Mammary microvascular endothelial cell (primary cell): ENCODE measurements at places on chromosomes 4 and X. TPM values are rescaled to one million over a fixed set of nuclear protein-coding genes. Genes with fewer than 3 reads are reported as not detected.

Gene NALF2
- 0.05 and 0.13 TPM in 2 replicates for total RNA-seq

Gene AFM
- not detected in 2 replicates for total RNA-seq

Gene CXCL13
- total RNA-seq = not detected in 2 replicates

Gene CENPVL2
- total RNA-seq = not detected in 2 replicates

Gene MAGEA4
- not detected in 2 replicates for total RNA-seq

Gene POU4F2
- total RNA-seq = not detected in 2 replicates

Gene FDCSP
- not detected in 2 replicates for total RNA-seq

Gene USP17L24
- not detected in 2 replicates for total RNA-seq

Gene TENM3
- total RNA-seq = 14.7 and 18.0 TPM in 2 replicates

Gene GAB1
- 4.6 and 5.5 TPM in 2 replicates for total RNA-seq

Gene SHOX
- total RNA-seq = under 0.01 and 0.10 TPM in 2 replicates

Gene ZXDB
- 8.2 and 9.2 TPM in 2 replicates for total RNA-seq

Gene PLK4
- total RNA-seq = 16.3 and 17.4 TPM in 2 replicates

Gene EVC
- 9.1 and 9.3 TPM in 2 replicates for total RNA-seq

Gene ABCG2
- 5.3 and 6.0 TPM in 2 replicates for total RNA-seq
